Sigmoid colon (tissue), 7 donors: ENCODE measurements at places on chromosomes 5 and 9. TPM values are rescaled to one million over a fixed set of nuclear protein-coding genes. Genes with fewer than 3 reads are reported as not detected.

DNA sequence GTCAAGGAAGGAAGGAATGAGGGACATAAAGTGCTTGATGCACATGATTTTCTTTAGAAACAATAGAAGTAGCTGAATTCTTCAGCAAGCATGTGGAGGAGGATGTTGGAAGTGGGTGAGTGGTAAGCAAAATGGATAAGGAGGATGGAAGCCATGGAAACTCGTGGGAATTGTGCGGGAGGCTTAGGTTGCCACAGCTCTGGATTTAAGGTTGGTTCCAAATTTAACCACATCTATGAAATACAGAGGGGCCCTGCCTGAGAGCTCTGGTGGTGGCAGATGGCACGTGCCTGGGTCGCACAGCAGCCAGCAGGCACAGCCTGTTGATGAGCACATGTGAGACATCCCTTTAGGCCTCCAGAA lies 284.7 kb downstream of the SMARCA2 start:
- no peaks in the 10 kb centered on the region for H3K4me1 ChIP-seq
- H3K4me3 ChIP-seq = no peak overlapping the region
- no peaks in the 10 kb centered on the region for H3K27me3 ChIP-seq
- no peaks in the 10 kb centered on the region for H3K36me3 ChIP-seq
- DNase-seq = no peak

- peak overlapping the region; percentile 61 for H3K4me3 ChIP-seq
- DNase-seq = no peak
- H3K36me3 ChIP-seq = no peaks in the 10 kb centered on the region
- peaks cover 34% of the 10 kb centered on the region for H3K4me1 ChIP-seq
Observed at GRCh38 chr5:88882276-88883038, 527 bp downstream of the MEF2C start.

DNA sequence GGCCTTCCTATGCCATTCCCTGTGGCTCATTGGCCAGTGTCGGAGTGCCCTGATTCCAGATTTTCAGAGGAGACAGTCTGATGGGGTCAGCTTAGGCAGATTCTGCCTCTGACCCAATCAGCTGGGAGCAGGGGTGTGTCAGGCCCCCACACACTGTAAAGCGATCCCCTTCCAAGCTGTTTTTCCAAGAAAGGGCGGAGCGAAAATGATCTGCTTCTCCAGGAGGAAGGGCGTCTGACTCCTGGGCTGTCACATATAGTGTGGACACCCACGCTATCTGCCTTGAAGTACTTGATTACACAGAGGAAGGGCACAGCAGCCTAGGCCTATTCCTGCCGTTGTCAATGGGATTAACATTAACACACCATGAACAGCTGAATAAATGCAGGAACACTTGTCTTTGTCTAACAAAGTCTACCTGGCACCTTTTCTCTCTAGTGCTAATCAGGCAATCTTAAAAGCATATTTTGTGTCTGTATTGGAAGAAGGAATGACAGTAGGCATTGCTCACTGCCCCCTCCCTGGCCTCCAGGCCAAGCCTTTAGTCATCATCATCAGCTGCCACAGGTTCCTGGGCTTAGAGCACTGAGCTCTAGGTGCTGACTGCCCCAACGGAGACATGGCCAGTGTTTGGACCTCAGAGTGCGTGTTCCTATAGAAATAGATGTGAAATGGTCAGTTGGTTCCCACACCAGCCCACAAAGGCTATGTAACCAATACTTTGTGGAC lies 218.7 kb downstream of the MELK start:
- H3K36me3 ChIP-seq = no peaks in the 10 kb centered on the region
- DNase-seq = no peak
- H3K27ac ChIP-seq = no peak overlapping the region
- H3K4me1 ChIP-seq = no peaks in the 10 kb centered on the region
- no peaks in the 10 kb centered on the region for H3K27me3 ChIP-seq

TMEM215 gene
- not detected for total RNA-seq

SPINK13 gene
- not detected for total RNA-seq

PIP5KL1 gene
- 2.9 TPM for total RNA-seq
